CD4-positive, alpha-beta T cell treated with Interleukin-17A for 1 hour (primary cell): ENCODE measurements at places on chromosomes 3 and 15.

- no peak for DNase-seq
Measured at GRCh38 chr15:36278219-36278618, 301.2 kb upstream of the CDIN1 start.

DNA sequence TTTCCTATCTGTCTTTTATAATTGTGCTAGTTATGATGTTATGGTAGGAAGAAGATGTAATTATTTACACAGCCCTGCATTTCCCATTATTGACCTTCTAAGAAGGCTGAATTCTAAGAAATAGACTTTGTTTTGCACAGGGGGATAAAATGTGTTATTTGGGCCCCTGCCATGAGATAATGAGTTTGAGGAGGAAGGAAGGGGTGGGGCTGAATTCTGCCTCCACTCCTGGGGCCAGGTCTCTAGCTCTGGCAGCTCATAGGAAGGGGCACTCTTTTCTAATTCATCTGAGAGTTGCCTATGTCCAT, 69.2 kb upstream of the GOLGA8B start:
- DNase-seq: no peak

DNA sequence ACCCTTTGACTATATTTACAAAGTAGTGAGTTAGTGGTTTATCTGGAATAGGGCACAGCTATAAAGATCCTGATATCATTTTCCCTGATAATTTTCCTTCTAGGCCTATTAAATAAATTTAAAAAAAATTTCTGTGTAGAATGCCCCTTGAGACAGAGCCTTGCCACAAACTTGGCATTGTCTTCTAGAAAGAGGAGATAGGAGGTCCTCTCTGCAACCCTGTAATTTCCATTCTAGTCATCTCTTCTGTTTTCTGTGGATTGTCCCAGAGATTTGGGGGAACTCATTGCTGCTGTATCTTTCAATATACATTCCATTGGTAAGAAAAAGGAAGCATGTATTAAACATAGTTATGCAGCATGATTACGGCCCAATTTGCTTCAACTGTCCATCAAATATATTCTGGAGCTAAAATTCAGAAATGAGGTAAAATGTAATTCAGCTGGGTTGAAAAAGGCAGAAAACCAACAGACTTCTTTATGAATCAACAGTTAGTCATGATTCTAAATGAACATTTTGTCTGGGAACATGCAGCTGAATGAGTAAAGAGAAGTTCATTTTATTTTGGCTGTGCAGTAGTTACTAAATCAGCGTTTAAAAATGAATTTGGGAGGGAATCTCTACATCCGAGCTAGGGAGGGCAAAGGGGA, 401.1 kb downstream of the NAALADL2 start:
- DNase-seq: no peak

GRCh38 chr3:43246976-43247375, 39.4 kb upstream of the SNRK start:
- peak; percentile 21 for DNase-seq

GRCh38 chr3:194470615-194471014, 16.2 kb downstream of the ATP13A3 start:
- DNase-seq: no peak

DNA sequence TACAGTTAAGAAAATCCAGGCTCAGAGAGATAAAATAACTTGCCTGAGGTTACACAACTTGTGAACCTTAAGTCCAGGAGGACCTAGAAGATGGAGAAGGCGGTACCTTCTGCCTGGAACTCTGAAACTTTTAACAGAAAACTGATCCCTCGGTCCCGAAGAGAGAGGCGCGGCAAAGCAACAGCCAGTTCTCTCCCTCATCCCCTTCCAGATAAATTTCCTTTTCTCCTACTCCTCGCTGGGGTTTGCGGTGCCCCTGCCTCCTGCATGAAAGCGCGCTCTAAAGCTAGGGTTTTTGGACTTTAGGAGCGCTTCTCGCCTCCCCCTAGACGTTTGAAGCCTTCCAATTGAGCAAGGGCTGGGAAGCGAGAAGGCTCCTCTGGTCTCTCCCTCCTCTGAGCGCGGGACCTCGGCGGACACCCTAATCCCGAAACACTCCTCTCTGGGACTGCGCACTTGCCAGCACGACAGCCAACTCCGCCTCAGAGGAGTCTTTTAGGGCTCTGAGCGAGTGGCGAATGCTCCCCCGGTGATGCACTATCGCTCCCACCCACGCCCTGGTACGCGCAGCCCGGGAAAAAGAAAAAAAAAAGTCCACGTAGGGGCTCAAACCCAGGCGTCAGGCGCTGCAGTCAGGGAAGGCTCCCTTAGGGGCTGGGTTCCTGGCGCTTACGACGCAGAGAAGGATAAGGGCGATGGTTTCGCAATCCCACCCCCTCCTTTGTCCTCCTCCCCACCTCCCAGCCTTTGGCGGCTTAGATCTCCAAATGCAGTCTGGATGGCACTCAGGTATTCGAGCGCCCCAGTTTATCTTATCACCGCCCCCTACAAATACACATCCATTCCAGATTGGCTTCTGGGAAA, 7.9 kb upstream of the EOMES start:
- no peak for DNase-seq

DNA sequence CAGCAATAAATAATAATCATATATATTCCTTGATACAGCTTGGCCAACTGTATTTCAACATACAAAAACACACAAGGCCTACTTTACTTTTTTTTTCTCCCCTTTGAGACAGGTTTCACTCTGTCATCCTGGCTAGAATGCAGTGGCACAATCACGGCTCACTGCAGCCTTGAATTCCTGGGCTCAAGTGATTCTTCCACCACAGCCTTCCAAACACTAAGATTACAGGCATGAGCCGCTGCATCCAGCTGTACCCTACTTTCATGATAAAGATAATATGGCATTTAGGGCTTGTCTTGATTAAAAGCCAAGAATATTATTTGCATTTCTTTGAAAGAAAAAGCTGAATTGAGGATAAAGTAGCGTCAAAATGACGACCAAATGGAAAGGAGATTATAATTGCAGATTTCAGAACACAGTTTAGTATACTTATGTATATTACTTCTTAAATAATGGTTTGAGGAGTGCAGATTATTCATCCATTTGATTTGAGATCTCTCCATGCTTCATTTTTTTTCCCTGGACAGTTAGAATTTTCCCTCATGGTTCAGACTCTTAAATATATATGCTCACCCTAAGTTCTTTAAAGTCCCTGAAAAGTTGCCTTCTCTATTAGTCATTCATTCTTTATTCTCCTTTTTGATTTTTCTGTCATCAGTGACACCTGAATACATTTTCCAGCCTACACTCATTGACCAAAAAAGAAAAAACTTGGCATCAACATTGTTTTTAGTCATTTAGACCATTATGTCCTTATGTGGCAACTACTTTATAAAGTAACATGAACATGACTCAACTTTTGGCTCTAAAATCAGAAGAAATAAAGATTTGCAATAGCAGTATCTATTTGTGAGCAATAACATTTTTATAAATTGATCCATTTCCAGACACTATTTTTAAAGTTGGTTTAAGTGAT, 48.5 kb upstream of the MLF1 start:
- no peak for DNase-seq

DNA sequence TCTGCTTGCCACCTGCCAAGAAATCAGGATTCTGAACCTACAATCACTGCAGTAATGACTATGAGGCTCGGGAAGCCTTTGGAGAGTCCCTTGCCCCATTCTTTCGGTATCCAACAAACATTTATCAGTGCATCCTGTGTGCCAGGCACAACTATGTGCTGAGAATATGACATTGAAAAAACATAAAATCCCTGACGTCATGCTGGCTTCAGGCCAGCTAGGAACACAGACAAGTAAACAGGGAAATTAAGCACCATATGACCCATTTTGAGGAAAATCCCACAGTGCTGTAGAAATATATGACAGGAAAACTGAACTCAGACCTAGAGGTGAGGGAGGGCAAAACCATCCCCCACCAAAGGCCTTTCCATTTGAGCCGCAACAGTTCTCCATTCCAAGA, 34.1 kb upstream of the DET1 start:
- DNase-seq: no peak
